ENCODE measurements at places on chromosomes 1 and 21.
A peak's percentile ranks its signal among the peaks of the same experiment; 100 is the strongest.

DNA sequence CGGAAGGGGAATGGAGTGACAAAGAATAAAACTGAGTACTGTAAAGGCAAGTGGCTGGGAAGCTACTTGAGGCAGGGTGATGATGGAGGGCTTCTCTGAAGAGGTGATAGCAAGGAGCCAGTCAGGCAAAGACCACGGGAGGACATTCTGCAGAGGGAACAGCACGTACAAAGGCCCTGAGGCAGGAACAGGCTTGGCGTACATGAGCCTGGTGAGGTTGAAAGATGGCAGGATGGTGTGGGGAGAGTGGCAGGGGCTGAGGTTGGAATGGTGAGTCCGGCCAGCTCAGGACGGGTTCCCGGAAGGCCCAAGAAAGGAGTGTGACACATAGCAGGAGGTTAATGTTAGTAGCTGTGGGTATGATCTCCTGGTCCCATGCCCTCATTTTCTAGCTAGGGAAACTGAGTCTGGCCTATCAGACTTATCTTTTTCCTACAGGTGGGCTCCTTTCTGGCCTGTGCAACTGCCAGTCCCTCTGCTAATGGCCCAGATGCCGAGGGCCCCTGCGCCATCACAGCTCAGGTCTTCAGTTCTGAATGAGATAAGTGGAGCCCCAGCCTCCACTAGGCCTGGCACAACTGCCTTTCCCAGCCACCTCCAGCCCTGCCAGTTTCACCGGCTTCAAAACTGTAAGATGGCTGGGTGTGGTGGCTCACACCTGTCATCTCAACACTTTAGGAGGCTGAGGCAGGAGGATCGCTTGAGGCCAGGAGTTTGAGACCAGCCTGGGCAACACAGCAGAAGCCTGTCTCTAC is 87.0 kb downstream of the VWA5B1 start:
- DNase-seq = no peak

DNA sequence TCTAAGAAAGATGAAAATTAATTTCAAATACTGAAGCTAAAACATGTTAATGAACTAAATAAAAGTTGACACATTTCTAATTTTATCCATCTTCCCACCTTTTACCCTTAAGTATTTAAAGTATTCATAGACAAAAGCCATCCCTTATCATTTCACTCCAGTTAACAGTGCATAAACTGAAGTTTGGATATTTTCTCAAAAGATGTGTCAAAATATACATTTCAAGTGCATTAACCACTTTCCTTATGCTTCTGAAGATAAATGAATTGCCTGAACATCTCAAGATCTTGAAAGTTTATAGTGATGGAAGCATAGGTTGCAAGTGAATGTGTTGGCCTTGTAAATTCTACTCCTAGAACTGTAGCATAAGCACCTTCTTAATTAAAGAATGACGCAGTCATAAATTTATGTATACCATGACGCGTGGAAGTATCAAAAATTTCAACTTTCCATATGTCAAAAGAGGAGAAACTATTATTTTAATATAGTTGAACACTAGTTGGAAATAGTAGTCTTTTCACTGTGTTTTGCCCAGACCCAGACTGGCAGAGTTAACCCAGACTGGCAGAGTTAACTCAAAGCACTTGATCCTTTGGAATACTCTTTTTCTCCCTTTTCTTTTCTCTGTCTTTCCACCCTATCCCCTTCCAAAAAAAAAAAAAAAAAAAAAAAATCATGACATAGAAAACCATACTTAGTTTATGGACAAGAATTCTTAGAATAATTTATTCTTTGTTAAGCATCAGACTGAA is 282.6 kb upstream of the C1orf105 start:
- DNase-seq = no peak

DNA sequence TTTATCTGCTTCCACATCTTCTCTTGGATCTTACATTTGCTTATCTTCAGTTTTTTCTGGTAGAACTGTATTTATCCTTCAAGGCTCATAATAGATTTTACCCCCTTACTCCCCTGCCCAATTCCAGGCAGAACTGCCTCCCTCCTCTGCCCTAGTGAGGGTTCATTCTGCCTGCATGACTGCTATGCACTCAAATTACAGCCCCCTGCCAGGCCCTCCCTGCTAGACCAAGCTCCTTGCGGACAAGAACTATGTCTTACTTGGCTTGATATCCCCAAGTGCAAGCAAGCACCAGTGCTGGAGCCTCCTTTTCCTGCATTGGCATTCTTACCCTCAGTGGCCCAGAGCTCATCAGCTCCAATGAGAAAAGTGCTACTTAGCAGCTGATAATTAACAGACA is 18.1 kb downstream of the MAPKAPK2 start:
- no peak for DNase-seq

- DNase-seq = no peak
These were observed 3.3 kb upstream of the MIGA1 start for GRCh38 chr1:77776007-77776700.

GRCh38 chr1:82139751-82140468 is 339.2 kb downstream of the ADGRL2 start:
- no peak for DNase-seq

- no peak for DNase-seq
These were observed 55.5 kb downstream of the OLFML3 start for GRCh38 chr1:114034567-114035303.

DNA sequence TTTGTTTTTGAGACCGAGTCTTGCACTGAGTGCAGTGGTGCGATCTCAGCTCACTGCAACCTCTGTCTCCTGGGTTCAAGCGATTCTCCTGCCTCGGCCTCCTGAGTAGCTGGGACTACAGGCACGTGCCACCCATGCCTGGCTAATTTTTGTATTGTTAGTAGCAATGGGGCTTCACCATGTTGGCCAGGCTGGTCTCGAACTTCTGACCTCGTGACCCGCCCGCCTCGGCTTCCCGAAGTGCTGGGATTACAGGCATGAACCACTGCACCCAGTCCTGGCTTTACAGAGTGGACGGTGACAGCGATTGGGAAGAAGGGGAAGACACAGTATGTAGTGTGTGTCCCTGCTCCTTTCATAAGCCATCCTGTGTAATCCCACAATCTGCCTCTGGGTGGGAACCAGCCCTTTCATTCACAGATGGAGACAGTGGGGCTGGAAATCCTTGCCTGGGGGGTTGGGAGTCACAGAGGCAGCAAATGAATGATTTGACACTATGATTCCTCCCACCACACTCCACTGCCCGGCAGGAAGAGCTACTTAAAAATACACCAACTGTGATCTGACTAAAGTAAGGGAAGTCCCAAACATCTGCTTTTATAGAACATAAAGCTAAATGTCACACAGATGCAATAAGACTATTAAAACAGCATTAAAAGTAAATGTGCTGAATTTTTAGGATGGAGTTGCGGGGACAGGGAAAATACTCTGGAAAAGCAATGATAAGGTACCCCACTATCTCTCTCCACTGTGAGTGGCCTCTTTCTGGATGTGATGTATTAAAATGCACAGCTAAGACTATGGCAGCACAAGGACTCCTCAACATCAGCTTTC is 4.5 kb downstream of the PARP1 start:
- DNase-seq = peak; percentile 38

GRCh38 chr1:66050123-66050522 is 257.4 kb downstream of the PDE4B start:
- no peak for DNase-seq

GRCh38 chr1:30753660-30754123 is 3.9 kb downstream of the LAPTM5 start:
- DNase-seq = no peak

GRCh38 chr1:20484519-20485462 is 1.2 kb downstream of the CAMK2N1 start:
- peak; percentile 13 for DNase-seq

DNA sequence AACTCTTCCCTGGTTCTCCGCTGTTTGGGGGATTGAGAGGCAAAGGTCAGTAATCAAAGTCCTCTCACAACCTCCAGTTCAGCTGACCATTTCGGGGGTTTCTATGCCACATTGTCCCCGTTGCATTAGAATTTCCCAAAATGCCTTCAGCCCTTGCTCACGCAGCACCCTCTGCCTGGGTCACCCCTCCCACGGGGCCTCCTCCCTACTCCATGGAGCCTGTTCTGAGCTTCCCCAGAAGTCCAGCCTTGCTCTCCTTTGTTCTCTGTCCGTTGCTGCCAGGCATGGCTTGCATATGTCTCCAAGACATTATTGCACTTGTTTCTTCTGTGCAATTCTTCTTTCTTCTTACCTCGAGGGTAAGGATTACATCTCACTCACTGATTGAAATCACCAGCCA is 16.5 kb downstream of the DMRTB1 start:
- DNase-seq = no peak

DNA sequence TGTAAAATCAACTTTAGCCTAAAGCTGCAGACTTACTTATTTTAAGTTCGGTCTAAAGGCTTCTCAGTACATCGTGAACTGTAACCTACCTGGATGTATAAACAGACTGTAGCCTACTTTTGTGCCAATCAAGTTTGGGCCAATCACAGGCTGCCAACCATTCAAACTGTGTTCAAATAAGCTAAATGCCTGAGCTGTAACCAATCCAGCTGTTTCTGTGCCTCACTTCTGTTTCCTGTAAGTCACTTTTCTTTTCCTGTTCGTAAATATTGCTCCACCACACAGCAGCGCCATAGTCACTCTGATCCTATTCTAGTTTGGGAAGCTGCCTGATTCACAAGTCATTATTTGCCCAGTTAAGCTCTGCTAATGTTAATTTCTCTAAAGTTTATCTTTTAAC is 37.5 kb upstream of the SLAMF9 start:
- peak; percentile 0 for DNase-seq

DNA sequence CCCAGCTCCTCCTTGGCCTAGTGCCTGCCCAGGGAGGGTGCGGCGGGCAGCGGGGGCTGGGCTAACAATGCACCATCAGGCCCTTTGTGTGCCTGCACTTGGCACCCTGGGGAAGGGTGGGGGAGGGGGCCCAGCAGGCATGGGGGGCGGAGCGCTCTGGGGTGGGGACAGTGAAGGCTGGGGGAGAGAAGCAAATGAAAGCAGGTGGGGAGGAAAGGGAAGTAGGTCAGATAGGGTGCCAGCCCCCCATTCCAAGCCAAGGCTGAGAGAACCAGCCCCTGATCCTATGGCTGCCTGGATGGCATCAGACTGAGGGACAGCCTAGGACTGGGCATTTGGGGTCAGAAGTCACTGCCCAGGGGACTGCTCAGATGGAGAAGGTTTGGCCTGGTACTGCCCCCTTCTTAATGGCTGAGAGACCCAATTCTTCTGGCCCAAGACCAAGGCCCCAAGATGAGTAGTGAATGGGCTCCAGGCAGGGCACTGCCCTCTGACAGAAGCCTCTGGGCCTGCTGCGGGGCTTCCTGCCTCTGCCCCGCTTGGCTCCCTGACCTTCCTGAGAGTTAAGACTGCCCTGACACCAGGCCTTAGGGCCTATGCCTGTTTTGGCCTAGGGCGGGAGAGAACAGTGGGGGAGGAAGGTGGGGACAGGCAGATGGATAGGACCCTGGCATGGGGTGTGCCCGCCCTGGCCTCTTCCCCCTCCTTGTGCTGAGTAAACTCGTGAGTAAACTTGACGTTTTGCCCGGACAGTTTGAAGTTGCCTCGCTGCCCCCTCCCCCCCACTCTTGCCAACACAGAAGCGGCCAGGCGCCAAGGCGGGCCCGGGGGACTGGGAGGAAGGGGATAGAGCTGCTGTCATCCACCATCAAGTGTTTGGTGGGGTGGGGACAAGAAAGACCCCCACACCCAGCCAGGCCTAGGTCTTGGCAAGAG is 2.7 kb downstream of the ZBTB7B start:
- no peak for DNase-seq

GRCh38 chr21:26637201-26637745 is 64.2 kb upstream of the CYYR1 start:
- no peak for DNase-seq

GRCh38 chr1:28314547-28314941 is 14.3 kb upstream of the MED18 start:
- DNase-seq = no peak

DNA sequence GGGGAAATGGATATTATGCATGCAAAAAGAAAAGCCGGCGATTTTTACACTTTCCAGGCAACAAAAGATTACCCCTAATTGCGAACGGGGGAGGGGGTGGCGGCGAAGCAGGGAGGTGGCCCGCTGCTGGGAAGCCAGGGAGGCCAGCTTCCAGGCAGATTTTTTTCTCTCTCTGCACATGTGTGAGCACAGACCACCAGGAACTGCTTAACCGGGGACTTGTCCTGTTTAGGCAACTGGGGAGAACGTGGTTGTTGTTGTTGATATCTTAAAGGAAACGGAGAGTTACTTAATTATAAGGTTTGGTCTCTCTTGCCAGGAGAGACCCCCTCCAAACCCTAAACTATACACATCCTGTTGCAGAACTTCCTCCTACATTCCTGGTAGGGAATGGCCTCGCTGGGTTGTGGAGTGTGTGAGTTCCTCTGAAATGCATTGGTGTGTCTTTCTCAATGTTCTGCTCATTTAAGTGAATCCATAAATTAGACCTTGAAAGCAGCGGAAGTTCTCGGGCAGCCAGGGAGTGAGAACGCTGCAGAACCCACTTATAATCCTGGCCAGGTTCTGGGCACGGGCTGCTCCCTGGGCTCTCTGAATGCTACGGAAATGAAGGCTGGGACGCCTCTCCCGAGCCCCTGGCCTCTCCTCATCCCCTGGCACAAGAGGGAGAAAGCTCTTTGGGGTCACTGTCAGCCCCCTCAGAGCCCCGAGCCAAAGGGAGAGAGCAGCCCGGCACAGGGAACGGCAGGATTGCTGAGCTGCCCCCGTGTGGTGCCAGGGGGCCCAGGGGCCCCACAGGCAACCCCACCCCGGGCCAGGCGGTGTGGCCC is 250.0 kb downstream of the FOXD2 start:
- no peak for DNase-seq

DNA sequence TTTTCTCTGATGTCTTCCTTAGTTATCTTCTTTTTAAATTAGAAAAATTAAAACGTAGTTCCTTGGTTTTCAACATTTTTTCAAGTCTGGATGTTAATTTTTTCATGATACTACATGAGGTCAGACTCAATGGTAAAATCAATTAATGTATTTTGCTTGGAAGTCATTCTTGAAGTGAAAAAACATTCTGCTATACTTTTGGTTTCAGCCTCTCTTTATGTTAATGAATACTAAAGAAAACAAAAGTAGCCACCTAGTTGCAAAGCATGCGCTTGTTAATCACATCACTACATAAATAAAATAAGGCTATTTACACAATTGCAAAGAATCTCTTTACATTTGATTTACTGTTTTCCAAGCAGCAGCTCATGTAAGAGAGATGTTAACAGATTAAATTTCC is 170.4 kb downstream of the LIPI start:
- no peak for DNase-seq

- DNase-seq = no peak
These were observed 4.6 kb downstream of the SPATC1L start for GRCh38 chr21:46179708-46180078.

DNA sequence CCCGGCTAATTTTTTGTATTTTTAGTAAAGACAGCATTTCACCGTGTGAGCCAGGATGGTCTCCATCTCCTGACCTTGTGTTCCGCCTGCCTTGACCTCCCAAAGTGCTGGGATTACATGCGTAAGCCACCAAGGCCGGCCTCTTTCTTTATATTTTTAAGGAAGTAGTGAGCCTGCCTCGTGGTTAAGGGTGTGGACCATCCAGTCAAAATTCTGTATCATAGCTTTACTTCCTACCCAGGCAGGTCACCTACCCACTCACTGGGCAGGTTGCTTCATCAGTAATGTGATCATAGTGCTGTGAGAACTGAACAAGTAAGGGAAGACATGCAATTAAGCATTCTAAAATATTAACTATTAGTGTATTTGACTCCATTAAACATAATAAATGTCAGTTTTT is 8.1 kb upstream of the ACOT7 start:
- no peak for DNase-seq
